ENCODE measurements at places on chromosomes 2 and 18. TPM values are rescaled to one million over a fixed set of nuclear protein-coding genes. Genes with fewer than 3 reads are reported as not detected.
A peak's percentile ranks its signal among the peaks of the same experiment; 100 is the strongest.

CDH7 gene
- total RNA-seq: 0.94 TPM

DNA sequence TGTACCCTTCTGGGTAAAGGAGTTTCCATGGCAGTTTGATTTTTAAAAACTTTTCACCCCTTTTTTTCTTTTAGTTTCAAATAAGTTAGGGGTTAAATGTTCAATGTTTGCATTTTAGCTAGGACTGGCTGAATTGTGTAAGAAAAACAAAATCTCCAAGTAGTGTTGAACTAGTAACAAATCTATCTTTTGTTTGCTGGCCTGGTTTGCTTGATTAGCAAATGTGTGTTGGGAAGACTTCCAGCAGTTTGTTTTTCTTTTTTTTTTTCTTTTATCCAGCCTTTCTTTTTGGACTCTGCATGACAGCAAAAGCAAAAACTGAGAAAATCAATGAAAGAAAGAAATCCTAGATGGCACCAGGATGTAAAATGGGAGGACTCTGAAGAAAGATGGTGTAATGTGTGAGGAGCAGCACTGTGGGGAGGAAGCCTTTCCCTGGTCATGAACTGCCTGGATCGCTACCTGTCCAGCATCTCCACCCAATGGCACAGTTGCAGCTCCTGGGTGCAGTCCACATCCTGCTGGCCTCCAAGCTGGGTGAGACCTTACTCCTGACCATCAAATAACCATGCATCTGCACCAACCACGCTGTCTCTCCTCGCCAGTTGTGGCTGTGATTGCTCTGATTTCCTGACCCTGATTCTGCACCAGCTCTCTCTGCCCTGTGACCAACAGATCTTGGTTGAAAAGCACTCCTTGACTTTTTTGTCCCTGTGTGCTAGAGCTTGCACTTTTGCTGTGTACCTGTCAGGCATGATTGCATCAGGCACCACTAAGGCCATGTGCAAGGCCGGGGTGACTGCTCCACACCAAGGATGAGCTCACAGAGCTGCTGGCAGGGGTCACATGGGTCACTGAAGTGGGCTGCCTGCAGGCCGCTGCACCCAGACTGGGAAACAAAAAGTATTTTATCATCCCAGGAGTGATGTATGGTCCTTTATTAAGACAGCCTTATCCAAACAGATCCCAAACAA is 71.2 kb upstream of the ZNF236 start:
- H3K27ac ChIP-seq: no peak overlapping the region
- DNase-seq: no peak
- no peak overlapping the region for H3K4me3 ChIP-seq
- H3K27me3 ChIP-seq: no peaks in the 10 kb centered on the region
- peaks cover 10% of the 10 kb centered on the region for H3K36me3 ChIP-seq

TTC21B gene
- total RNA-seq: 33.8 TPM

INPP5D gene
- total RNA-seq: 9.4 TPM

DNA sequence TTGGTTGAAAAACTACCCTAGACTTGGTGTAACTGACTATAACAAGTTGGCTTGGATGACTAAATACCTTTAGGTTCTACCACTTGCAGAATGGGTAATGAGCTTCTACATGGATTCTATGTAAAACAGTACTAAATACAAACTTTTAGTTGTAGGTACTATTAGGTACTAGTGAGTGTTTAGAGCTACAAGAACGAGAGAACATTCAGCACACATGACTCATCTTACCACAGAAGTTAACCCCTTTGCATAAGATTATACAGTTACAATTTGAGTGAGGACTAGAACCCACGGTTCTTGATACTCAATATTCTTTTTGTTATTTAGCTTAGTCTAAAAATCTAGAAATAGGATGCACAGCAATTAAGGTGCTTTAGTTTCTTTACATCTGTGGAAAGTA is 101.7 kb upstream of the TFCP2L1 start:
- no peak for DNase-seq
- peaks cover 7% of the 10 kb centered on the region for H3K4me1 ChIP-seq
- peaks cover 54% of the 10 kb centered on the region for H3K36me3 ChIP-seq
- H3K27me3 ChIP-seq: no peaks in the 10 kb centered on the region
- H3K4me3 ChIP-seq: no peak overlapping the region

DNA sequence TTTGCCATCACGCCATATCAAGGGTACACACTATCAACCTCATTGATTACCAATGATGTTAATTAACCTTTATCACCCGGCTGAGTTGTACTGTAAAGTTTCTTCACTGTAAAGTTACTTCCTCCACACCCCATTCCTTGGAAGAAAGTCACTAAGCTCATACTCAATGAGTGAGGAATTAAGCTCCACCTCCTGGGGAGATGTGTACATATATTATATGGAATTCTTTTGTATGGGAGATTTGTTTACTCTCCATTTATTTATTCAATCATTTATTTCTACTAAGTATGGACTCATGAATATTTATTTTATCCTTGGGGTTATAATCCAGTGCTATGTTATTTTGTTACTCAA is 56.8 kb downstream of the C2orf74 start:
- H3K27ac ChIP-seq: no peak overlapping the region
- no peaks in the 10 kb centered on the region for H3K4me1 ChIP-seq
- H3K36me3 ChIP-seq: peaks cover 41% of the 10 kb centered on the region
- no peak for DNase-seq
- no peaks in the 10 kb centered on the region for H3K27me3 ChIP-seq

DNA sequence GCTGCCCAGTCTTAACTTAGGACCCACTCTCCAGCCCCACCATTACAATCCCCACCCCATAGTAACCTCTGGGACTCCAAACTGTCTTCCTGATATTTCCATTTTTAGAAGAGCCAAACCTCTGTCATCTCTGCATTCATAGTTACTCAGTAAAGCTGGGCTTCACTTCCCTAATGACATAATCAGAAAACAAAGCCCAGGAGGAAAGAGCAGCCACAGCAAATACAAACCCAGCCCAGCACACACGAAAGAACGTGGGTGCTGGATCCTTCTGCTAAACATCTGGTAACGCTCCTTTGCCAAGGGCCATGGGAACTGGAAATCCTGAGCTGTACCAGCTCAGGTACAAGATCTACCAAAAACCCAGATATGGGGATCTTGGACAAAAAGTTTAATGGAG is 36.8 kb upstream of the RIOK3 start:
- H3K27me3 ChIP-seq: no peaks in the 10 kb centered on the region
- no peak for DNase-seq
- H3K36me3 ChIP-seq: no peaks in the 10 kb centered on the region
- no peak overlapping the region for H3K4me3 ChIP-seq
- no peak overlapping the region for H3K27ac ChIP-seq
- no peaks in the 10 kb centered on the region for H3K4me1 ChIP-seq

SKA1 gene
- total RNA-seq: 5.0 TPM

- no peak for DNase-seq
- no peaks in the 10 kb centered on the region for H3K36me3 ChIP-seq
- H3K4me1 ChIP-seq: peaks cover 22% of the 10 kb centered on the region
- H3K27ac ChIP-seq: no peak overlapping the region
These were observed 54.4 kb downstream of the FAM178B start for GRCh38 chr2:96931966-96932365.

DNA sequence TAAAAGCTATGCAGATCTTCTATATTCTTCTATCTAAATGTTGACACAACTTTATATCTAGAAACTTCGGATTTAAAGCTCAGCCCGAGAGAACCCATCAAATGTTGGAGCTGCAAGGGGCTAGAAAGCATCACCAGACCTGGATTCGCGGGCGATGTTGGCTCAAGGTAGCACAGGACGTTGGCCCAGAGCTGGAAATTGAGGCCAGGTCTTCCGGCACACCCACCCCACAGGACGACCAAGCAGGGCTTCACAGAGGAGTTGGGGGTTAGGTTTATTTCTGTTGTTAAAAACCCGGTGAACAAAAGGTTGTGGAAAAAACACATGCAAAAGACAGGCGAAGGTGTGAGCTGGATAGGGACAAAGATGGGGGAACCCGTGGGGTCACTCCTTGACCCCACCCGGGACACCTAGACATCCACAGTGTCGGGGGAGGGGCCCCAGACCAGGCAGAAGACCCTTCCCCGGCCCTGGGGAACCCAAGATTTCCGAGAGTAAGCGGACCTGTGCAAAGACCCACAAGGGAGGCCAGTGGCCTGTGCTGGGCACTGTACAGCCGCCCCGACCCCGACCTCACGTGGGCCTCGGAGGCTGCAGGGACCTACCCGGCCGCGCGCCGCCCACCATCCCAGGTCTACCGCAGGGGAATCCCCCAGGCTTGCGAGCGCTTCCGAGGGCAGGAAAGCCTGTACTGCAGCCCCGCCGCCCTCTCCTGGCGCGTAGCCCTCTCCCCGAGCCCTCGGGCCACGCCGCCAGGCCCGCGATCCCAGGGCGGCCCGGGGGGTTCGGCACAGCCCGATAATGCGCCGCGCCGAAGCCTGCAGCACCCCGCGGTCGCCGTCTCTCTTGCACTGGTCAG is 1.8 kb upstream of the AGBL5 start:
- peaks cover 6% of the 10 kb centered on the region for H3K27me3 ChIP-seq
- peak overlapping the region; percentile 99 for H3K27ac ChIP-seq
- peaks cover 2% of the 10 kb centered on the region for H3K36me3 ChIP-seq
- peak overlapping the region; percentile 96 for H3K4me3 ChIP-seq

ANKRD62 gene
- not detected for total RNA-seq

Data from mesothelial cell of epicardium (in vitro differentiated cells).